CD4-positive, alpha-beta T cell treated with Interferon alpha-2 for 1 hour (primary cell): ENCODE measurements at places on chromosomes 5 and 9.

GRCh38 chr5:5105531-5105930, 34.6 kb upstream of the ADAMTS16 start:
- no peak for DNase-seq

GRCh38 chr5:17180864-17181723, 36.3 kb upstream of the BASP1 start:
- DNase-seq = no peak

DNA sequence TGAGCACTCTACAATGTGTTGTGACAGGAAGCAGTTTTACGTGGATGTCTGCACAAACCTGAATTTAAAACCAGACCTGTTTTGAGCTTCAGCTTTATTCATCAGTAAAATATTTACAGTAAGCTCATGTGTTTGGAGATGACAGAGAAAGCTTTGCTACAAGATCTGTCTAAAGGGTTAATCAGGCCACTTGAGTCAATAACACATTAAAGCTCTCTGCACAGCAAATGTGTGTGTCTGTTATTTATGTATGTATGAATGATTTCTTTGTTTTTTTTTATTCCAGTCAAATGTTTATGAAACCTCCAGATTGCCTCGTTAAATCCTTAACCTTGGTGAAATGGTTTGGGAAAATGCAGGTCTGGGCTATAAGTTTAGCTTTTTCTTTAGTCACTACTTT, 77.3 kb upstream of the SREK1 start:
- DNase-seq = no peak

- DNase-seq = no peak
Observed at GRCh38 chr5:2191972-2192371, 309.2 kb upstream of the IRX4 start.

DNA sequence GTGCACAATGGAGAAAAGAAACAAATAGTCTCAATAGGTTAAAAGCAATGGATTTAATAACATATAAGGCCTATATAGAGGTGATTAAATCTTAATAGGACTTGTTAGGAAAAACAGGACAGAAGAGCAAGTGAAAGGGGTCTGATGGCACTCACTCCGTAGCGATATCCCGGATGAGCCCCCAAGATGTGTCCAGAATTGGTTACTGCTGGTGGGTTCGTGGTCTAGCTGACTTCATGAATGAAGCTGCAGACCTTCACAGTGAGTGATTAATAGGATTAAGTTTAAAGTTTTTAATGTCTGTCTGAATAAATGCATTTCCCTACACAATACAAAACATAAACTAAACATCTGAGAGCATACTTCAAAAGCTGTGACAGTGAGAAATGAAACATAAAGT, 110.4 kb upstream of the FAM174A start:
- no peak for DNase-seq

GRCh38 chr9:135980926-135981630, 19.9 kb upstream of the UBAC1 start:
- no peak for DNase-seq

DNA sequence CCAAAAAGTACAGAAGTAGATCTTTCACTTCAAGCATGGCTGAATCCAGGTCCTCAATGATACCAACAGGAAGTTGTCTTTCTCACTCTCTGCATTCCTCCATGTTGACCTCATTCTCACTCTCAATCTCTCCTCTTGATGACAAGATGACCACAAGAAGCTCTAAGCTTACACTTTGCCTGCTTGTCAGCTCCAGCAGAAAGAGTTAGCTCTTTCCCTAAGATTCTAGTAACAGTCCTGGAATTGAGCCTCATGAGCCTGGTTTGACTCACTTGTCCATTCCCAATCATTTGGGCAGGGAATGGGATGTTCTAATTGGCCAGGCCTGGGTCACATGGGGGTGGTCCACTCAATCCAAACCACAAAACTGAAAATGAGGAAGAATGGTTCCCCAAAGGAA, 3.3 kb upstream of the CLTA start:
- no peak for DNase-seq

DNA sequence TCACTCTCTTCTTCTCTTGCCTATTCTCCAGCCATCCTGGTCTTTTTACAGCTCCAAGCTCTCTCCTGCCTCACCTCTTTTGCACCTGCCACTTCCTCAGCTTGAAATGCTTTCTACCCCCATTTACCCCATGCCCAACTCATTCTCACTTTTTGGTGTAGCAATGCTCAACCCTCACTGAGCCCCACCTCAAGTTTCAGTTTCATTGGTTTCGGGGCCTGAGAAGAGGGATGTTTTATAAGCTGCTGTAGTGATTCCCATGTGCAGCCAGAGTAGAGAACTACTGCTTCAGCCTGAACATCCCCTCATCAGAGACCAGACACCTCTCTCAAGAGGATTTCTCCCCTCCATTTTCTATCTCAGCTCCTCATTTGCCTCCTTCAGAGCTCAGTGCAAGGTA, 45.2 kb upstream of the FYB1 start:
- peak; percentile 28 for DNase-seq

GRCh38 chr9:121336665-121337064, 33.4 kb downstream of the STOM start:
- DNase-seq = no peak

- no peak for DNase-seq
Observed at GRCh38 chr5:151808451-151809169, 36.9 kb downstream of the G3BP1 start.

- DNase-seq = no peak
Observed at GRCh38 chr5:173020643-173021042, 35.5 kb upstream of the CREBRF start.

- no peak for DNase-seq
Observed at GRCh38 chr5:15421381-15421780, 78.6 kb upstream of the FBXL7 start.

DNA sequence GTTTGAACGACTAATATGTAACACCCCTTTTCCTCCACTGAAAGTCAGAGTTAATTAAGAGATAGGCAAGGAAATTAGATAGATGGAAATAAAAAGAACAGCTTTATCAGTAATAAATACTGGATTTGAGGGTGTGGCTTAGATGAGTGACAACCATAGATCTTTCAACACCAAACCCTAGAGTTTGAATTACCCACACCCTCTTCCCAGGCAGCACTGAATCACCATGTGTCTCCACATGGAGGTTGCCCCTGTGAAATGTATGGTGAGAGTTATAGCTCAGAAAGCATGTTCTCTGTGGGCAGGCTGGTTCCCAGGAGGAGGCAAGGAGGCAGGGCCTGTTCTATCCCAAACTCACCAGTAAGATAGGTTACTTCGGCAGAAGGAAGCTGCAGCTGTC, 69.7 kb downstream of the TMEM174 start:
- no peak for DNase-seq

- DNase-seq = no peak
Observed at GRCh38 chr5:31530541-31531265, 1.2 kb downstream of the DROSHA start.

DNA sequence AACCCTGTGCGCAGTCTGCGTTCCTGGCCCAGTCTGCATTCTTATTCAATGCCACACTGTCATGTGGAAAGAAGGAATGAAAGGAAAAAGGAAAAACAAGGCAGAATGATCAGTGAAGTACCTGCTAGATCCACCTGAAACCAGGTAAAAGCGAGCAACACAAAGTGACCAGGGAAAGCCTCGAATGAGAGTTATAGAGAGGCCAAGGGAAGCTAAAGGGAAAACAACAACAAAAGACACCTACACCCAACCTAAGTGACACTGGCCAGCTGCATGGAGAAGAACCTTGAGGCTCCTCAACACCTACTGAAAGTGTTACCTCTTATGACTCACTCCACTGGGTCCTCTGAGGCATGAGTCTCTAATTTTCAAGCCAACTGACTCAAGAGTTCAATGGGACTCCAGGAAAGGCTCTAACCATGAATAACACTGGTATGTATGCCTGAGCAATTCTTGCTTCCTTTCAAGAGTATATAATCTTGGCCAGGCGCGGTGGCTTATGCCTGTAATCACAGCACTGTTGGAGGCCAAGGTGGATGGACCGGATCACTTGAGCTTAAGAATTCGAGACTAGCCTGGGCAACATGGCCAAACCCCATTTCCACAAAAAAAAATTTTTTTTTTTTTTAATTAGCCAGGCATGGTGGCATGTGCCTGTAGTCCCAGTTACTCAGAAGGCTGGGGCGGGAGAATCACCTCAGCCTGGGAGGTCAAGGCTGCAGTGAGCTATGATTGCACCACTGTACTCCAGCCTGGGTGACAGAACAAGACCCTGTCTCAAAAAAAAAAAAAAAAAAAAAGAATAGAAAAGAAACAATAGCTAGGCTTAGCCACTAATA, 29.0 kb downstream of the MTMR12 start:
- DNase-seq = peak; percentile 22
